ENCODE measurements at places on chromosomes 5 and 9. TPM values are rescaled to one million over a fixed set of nuclear protein-coding genes. Genes with fewer than 3 reads are reported as not detected.

GRCh38 chr5:2849429-2849828 is 98.0 kb upstream of the IRX2 start:
- H3K4me3 ChIP-seq, result no peak overlapping the region
- H3K36me3 ChIP-seq, result no peaks in the 10 kb centered on the region
- H3K27me3 ChIP-seq, result no peaks in the 10 kb centered on the region

GRCh38 chr9:1453636-1454035 is 403.5 kb downstream of the DMRT2 start:
- no peaks in the 10 kb centered on the region for H3K4me1 ChIP-seq
- H3K36me3 ChIP-seq, result no peaks in the 10 kb centered on the region
- peaks cover 8% of the 10 kb centered on the region for H3K27me3 ChIP-seq
- H3K4me3 ChIP-seq, result no peak overlapping the region
- H3K27ac ChIP-seq, result no peak overlapping the region

- no peaks in the 10 kb centered on the region for H3K4me1 ChIP-seq
- H3K27me3 ChIP-seq, result peaks cover 47% of the 10 kb centered on the region
- H3K36me3 ChIP-seq, result peaks cover 3% of the 10 kb centered on the region
- no peak overlapping the region for H3K4me3 ChIP-seq
- no peak for DNase-seq
- H3K27ac ChIP-seq, result no peak overlapping the region
These were observed 16.4 kb upstream of the FST start for GRCh38 chr5:53463909-53464621.

DNA sequence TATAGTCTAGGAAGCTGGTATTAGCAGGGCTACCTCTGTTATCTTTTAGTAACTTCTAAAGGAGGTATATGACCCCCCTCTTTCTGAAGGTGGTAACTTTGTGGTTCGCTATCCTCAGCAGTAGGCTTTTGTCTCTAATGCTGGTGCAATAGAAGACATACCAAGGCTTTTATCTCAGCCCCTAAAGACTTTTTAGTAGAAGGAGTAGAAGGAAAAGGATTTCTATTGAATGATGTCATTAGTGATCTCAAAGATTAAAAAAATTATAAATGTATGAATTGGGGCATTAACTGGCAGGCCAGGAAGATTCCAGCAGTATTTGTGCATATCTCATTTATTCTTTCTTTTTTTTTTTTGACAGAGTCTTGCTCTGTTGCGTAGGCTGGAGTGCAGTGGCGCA is 78.2 kb downstream of the RAI14 start:
- no peaks in the 10 kb centered on the region for H3K27me3 ChIP-seq
- no peaks in the 10 kb centered on the region for H3K36me3 ChIP-seq
- H3K4me3 ChIP-seq, result no peak overlapping the region
- H3K4me1 ChIP-seq, result no peaks in the 10 kb centered on the region
- DNase-seq, result no peak

- H3K4me3 ChIP-seq, result no peak overlapping the region
- H3K27me3 ChIP-seq, result no peaks in the 10 kb centered on the region
- H3K36me3 ChIP-seq, result no peaks in the 10 kb centered on the region
- H3K4me1 ChIP-seq, result no peaks in the 10 kb centered on the region
- no peak for DNase-seq
These were observed 112.8 kb upstream of the NR3C1 start for GRCh38 chr5:143516249-143516648.

- H3K27me3 ChIP-seq, result peaks cover 7% of the 10 kb centered on the region
- no peak overlapping the region for H3K4me3 ChIP-seq
- no peak overlapping the region for H3K27ac ChIP-seq
- DNase-seq, result no peak
These were observed 92.5 kb upstream of the ZNF366 start for GRCh38 chr5:72599519-72600370.

GRCh38 chr5:91438871-91439270 is 55.8 kb upstream of the ARRDC3 start:
- H3K27ac ChIP-seq, result no peak overlapping the region
- H3K27me3 ChIP-seq, result no peaks in the 10 kb centered on the region
- H3K4me1 ChIP-seq, result peaks cover 10% of the 10 kb centered on the region
- H3K36me3 ChIP-seq, result peaks cover 2% of the 10 kb centered on the region
- no peak for DNase-seq

DNA sequence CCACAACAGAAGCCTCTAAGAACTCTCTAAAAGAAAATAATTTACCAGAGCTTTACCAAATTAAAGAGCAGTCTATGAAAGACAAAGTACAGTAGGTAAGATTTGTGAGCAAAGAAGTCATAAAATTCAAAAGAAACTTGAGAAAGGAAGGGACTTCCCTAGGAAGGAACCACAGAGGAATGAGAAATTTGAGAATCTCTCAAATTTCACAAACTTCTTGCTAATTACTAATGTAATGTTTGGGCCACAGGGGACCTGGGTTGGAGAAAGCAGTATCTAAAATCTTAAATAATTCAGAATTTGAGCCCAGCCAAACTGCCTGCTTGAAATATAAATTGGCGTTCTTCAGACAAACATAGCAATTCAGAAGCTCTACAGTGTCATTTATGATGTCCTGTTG is 225.0 kb upstream of the PRR16 start:
- no peak overlapping the region for H3K4me3 ChIP-seq
- H3K27ac ChIP-seq, result no peak overlapping the region
- no peaks in the 10 kb centered on the region for H3K27me3 ChIP-seq
- H3K4me1 ChIP-seq, result no peaks in the 10 kb centered on the region
- DNase-seq, result no peak

DNA sequence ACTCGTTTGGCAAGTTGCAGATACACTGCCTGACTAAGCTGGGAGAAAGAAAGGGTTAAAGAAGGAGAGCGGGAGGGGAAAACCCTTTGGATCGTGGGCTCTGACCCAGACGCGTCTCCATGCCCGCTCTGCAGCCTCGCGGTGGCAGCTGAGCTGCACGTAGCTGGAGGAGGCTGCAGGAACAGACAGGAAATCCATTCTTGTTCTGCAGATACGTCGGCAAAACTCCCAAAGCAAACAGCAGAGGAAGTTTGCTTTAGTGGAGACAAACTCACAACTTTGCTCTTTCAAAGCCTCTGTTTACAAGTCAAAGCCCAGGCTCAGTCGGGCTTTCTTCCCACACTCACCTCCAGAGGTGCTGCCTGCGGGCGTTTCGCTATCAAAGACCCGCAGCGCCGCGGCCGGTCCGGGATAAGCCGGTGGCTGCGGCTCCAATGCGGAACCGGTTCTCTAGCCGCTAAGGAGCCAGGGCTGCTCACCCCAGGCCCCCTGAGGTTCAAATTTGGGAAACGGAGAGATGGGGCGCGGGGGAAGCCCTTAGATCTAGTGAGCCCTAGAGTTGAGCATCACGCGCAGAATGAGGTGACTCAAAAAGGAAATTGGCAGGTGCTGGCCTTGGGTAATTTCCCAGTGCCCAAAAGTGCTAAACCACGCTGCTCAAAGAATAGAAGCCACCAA is 60.7 kb downstream of the MAT2B start:
- H3K27me3 ChIP-seq, result peaks cover 83% of the 10 kb centered on the region
- H3K36me3 ChIP-seq, result peaks cover 6% of the 10 kb centered on the region
- peak overlapping the region; percentile 61 for H3K27ac ChIP-seq
- peak; percentile 13 for DNase-seq
- H3K4me3 ChIP-seq, result peak overlapping the region; percentile 80
- H3K4me1 ChIP-seq, result peaks cover 23% of the 10 kb centered on the region

DNA sequence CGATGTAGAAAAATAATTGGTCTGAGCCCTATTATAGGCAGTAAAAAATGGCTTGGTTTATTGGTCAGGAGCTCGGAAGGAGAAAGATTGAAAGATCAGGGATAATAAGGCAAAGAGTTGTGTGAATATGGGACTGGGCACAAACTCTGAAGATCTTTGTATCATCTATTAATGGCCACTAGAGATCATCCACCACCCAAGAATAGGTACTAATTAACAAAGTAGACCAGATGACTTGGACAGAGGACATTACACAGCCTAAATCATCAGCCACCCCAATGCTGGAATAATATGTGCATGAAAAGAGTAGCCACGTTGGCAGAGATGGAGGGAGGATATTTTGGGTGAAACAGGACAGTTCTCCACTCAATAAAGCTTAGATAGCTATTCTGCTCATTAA is 364.1 kb downstream of the EFNA5 start:
- no peak overlapping the region for H3K27ac ChIP-seq
- H3K4me3 ChIP-seq, result no peak overlapping the region
- no peaks in the 10 kb centered on the region for H3K36me3 ChIP-seq
- no peaks in the 10 kb centered on the region for H3K4me1 ChIP-seq

DNA sequence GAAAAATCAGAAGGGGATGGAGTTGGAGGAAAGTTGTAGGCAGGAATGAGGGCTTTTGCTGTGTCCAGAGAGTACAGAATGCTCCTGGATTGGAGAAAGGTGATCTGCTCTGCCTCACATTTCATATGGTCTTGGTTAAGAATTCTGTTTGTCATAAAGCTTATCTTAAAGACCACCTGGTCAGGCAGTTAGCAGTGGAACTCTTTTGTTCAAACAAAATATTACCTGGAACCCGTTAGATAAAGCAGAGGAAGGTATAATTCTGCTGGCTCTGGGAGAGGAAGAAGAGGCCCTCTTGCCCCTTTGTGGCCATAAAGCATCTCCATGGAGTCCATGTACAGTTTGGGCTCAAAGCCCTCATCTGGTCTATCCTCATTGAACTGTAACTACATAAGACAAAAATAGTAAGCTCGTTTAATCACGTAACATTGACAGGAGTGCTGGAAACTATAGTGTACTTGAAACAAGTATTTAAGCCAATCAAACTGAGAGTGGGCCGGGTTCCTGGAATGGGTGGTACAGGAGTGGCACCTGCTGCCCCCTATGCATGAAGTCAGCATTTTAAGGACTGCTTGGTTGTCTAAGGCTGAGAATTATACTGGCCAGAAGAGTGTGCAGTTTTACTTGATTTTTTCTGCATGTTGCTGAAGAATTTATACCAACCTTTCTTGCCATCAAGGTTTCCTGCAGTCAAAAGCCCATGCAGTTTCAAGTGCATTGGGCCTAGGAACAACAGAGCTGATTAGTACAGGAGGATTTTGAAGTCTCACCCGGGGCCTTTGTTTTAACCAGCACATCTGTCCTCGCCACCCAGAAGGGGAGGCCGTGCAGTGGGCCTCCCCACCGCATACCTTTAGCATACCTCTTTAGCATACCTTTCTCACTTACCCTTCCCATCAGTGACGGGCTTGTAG is 39.9 kb downstream of the STXBP1 start:
- H3K4me1 ChIP-seq, result peaks cover 3% of the 10 kb centered on the region

DNA sequence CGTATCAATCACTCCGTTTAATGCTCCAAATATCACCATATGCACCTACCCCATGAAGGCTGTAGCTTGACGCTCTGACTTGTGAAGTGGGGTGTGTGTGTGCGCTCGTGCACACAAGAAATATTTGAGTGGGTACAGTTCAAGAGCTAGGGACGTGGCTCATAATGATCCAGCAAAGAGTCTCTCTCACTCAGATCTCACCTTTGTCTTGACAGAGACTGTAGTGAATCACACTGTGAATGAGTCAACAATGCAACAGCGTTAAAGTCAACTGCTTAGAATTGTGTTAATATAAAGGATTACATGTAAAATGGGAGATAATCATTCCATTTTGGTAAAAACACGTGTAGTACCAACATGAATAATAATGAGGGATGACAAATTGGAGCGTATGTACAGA is 119.4 kb downstream of the MED27 start:
- no peaks in the 10 kb centered on the region for H3K27me3 ChIP-seq
- peaks cover 4% of the 10 kb centered on the region for H3K4me1 ChIP-seq
- H3K36me3 ChIP-seq, result peaks cover 9% of the 10 kb centered on the region

DNA sequence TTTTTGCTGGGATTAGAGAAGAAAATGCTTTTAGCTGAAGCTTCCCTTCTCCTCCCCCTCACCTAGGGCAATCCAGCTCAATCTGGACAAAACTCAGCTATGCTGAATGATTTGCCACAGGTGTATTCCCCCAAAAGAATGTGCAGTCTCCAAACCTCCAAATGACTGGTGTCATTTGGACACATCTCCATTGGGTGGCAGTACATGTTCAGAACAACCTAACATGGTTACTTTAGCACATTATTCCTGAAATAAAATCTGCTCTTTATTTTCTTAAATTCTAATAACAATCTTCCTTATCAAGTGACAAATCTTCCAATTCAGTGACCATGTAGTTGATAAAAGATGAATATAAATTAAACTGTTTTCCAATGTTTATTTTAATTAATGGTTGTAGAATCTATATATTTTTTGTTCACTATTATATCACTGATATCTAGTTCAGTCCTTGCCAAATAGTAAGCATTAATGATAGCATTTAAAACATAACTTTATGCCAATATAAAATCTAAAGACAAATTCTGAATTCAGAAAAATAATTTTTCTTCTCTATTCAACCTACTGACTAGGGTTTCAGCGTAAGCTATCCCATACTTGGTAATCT is 61.3 kb upstream of the MOCS2 start:
- H3K4me1 ChIP-seq, result peaks cover 2% of the 10 kb centered on the region
- H3K36me3 ChIP-seq, result peaks cover 2% of the 10 kb centered on the region
- DNase-seq, result no peak

DNA sequence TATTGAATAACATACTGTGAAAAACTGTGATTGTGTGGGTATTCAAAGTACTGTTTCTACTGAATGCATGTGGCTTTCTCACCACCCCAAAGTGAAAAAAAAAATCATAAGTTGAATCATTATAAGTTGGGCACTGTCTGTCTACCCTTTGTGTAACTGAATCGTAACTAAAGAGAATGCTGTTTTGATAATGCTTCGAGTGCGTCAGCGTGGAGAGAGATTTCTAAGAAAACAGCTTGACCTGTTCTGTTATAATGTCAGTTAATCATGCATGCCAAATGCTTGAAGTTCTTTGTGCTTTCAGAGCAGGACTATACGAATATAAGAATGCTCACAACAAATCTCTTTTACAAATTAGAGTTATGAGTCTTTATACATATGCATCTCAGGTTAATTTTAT is 148.8 kb upstream of the SGCD start:
- H3K4me3 ChIP-seq, result no peak overlapping the region
- H3K27ac ChIP-seq, result no peak overlapping the region
- no peaks in the 10 kb centered on the region for H3K36me3 ChIP-seq
- DNase-seq, result no peak

GRCh38 chr9:33167972-33168461 is 881 bp upstream of the B4GALT1 start:
- H3K4me1 ChIP-seq, result peaks cover 47% of the 10 kb centered on the region
- H3K36me3 ChIP-seq, result peaks cover 2% of the 10 kb centered on the region
- H3K4me3 ChIP-seq, result peak overlapping the region; percentile 90

DNA sequence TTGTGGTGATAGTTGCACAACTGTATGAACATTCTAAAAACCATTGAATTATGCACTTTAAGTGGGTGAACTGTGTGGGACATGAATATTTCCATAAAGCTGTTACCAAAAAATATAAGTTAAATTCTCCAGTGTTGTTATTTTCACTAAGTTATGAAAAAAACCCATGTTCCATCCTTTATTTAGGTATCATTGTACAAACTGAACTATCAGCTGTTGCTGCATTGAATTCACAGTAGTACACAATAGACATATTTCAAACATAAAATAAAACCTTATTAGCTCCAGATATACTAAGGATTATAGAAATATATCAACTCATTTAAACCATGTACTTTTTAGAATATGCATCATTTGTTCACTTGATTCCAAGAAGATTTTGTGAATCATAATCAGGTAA is 192.1 kb downstream of the COMMD10 start:
- DNase-seq, result no peak
- H3K4me3 ChIP-seq, result no peak overlapping the region
- no peak overlapping the region for H3K27ac ChIP-seq
- H3K36me3 ChIP-seq, result no peaks in the 10 kb centered on the region

PDE6A gene
- not detected for total RNA-seq

GFM2 gene
- total RNA-seq, result 12.3 TPM

SMIM33 gene
- total RNA-seq, result 0.32 TPM

ACOT12 gene
- total RNA-seq, result not detected

ARSK gene
- 4.8 TPM for total RNA-seq

ARHGEF39 gene
- total RNA-seq, result 3.1 TPM

WDR38 gene
- total RNA-seq, result not detected

RORB gene
- total RNA-seq, result not detected

SLC45A2 gene
- total RNA-seq, result not detected

ALDH1A1 gene
- total RNA-seq, result 0.82 TPM

EQTN gene
- total RNA-seq, result not detected

Measured in T-helper 17 cell (primary cell).